ENCODE measurements at places on chromosomes 3 and 15.

- no peak for DNase-seq
Measured at GRCh38 chr3:60101621-60102020, 1051.8 kb upstream of the CFAP20DC start.

DNA sequence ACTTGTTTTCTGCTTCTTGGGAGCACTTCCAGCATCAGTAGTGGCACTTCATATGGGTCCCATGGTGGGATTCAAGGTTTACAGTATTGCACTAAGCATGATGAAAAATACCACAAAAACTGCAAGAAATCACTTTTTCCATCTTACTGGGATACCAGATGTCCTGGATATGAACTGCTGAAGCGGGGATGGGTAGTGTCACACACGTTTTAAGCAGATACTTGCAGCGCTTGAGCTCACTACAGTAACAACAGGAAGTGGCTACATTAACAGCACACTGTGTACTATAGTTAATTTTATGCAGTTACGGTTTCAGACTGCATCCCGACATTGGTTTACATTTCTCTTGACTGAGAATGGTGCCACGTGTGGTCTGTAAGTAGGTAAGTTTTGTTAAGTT lies 3.5 kb upstream of the ISG20 start:
- peak; percentile 76 for DNase-seq

GRCh38 chr15:95170561-95171380 lies 939.4 kb downstream of the MCTP2 start:
- no peak for DNase-seq

DNA sequence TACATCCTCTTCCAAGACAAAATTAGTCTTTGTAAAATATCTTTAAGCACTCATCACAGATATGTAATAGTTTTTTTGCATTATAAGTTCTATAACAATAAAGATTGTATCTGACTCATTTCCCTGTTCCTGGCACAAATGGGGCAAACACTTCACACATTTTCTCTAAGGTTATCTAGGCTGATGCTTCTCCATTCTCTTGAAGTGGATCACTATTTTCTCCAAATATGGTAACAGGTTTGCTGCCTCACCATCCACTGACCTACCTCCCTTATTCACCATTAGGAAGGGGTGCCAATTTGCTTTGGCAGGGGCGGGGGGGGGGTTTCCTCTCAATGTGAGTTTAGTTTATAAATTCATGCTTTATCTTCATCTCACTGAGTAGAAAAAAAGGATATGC lies 767.7 kb upstream of the LMCD1 start:
- no peak for DNase-seq

DNA sequence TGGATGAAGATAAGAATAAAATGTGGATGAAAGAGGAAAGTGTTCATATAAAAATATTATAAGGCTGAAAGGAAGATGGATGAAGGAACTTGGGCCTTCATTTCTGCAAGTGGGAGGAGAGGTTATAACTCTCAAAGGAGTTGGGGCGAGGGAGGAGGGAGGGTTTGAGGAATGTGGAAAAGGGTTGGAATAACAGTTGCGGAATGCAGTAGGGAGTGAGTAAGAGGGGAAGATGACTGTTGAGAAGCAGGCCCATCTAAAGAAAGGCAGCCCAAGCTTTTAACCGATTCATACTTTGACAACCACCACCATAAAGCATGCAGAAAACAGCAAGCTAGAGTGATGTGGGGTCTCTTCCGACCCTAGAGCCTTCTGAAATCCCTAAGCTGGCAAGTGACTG lies 8.3 kb upstream of the TM4SF4 start:
- DNase-seq = no peak

GRCh38 chr3:98596541-98597500 lies 3.4 kb upstream of the CPOX start:
- peak; percentile 65 for DNase-seq

DNA sequence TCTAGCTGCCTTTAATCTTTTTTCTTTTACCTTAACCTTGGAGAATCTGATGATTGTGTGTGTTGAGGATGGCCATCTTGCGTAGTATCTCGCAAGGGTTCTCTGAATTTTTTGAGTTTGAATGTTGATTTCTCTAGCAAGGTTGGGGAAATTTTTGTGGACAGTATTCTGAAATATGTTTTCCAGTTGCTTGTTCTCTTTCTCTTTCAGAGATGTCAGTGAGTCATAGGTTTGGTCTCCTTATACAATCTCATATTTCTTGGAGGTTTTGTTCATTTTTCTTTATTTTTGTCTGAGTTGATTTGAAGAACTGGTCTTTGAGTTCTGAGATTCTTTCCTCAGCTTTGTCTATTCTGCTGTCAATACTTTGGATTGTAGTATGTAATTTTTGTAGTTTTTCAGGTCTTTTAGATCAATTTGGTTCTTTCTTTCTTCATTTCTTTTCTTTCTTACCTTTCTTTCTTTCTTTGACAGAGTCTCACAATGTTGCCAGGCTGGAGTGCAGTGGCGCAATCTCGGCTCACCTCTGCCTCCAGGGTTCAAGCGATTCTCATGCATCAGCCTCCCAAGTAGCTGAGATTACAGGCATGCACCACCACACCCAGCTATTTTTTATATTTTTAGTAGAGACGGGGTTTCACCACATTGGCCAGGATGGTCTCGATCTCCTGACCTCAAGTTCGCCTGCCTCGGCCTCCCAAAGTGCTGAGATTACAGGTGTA lies 366.4 kb upstream of the RASGRP1 start:
- no peak for DNase-seq

- DNase-seq = no peak
Measured at GRCh38 chr3:140432229-140432669, 245.6 kb upstream of the TRIM42 start.

DNA sequence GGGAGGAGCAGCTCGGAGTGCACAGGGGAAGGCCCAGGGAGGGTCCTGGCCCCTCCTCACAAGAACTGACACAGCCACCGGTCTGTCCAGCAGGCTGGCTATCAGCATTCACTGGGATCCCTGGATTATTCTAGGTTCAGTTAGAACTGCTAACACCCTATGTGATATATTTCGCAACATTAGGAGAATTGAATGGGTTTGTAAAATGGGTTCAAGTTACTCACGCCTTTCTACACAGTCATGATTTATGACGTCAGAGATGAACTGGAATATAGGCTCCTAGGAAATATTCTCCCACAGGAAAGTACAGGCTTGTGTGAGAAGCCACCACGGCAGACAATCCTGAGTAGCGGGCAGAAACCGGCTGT lies 969 bp upstream of the BSN start:
- no peak for DNase-seq

GRCh38 chr15:39935241-39935640 lies 1.3 kb downstream of the EIF2AK4 start:
- DNase-seq = no peak

GRCh38 chr3:20240154-20240883 lies 54.3 kb upstream of the SGO1 start:
- no peak for DNase-seq

GRCh38 chr3:2839876-2840275 lies 270.3 kb downstream of the IL5RA start:
- DNase-seq = no peak

- no peak for DNase-seq
Measured at GRCh38 chr15:58224068-58224467, 85.9 kb downstream of the AQP9 start.

- no peak for DNase-seq
Measured at GRCh38 chr3:123421353-123422174, 27.3 kb downstream of the ADCY5 start.

DNA sequence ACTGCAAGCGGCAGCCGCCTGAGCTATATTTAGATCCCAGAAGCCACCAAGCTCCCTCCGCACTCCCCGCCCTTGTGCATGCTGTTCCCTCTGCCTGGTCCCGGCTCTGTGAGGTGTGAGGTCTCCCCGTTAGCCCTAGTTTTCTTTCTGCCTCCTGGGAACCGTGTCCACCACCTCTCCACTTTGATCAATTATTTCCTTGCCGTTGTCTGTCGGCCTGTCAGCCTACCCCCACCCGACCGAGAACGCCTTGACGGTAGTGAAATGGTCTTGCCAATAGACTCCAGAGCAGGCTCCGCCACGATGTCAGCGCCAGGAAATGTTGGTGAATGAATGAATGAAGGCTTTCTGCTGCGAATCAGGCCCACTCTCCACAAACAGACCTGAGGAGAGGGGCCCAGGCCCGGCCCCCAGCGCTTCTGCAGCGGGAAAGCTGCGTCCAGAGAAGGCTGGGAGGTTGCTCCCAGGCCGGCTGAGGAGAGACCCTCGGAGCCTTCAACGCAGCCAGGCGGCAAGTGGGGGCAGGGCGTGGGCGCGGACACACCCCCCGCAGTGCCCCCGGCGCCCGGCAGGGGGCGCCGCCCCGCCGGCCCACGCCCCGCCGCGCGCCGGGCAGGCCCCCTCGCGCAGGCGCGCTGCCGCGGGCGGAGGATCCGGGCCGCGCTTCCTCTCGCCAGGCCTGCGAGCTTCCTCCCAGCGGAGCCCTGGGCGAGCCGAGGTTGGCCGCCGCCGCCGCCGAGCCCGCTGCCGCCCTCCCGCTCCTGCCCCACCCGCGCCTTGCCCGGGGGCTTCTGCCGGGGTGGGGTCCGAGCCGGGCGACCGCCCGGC lies at the start of gene CSK:
TSS of gene CSK (plus strand) at position 650 of the 828 bp plus-strand sequence. CDS start 16,218 bp downstream, outside the sequence.
- peak; percentile 85 for DNase-seq

DNA sequence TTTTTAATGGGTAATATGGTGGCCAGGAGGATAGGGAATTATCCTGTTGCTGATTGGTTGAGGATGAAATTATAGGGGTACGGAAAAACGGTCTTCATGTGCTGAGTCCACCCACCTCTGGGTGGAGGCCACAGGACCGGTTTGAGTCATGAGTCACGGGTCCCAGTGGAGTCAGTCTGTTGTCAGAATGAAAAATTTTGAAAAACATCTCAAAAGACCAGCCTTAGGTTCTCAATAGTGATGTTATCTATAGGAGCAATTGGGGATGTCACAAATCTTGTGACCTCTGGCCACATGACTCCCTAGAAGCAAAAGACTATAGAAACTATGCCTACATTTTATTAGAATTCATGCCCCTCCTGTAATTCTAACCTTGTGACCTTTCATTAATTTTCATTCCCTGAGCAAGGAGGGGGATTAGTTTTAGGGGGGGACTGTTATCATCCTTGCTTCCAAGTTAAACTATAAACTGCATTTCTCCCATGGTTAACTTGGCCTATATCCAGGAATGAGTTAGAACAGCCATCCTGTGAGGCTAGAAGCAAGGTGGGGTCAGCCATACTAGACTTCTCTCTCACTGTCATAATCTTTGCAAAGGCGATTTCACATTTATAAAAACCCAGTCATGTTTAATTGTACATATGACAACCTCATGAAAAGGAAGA lies 101.2 kb downstream of the TCF12 start:
- DNase-seq = no peak

- no peak for DNase-seq
Measured at GRCh38 chr3:58429657-58430056, 4.0 kb downstream of the PDHB start.

- no peak for DNase-seq
Measured at GRCh38 chr3:129277829-129278271, 820 bp upstream of the HMCES start.

- no peak for DNase-seq
Measured at GRCh38 chr3:120773932-120774331, 31.4 kb downstream of the GTF2E1 start.

- no peak for DNase-seq
Measured at GRCh38 chr3:30349507-30349906, 256.9 kb upstream of the TGFBR2 start.

- DNase-seq = no peak
Measured at GRCh38 chr3:188084752-188085583, 69.0 kb upstream of the LPP start.

Data from CD4-positive, alpha-beta T cell treated with Interleukin-12 subunit alpha and Interleukin-12 subunit beta, for 1 hour (primary cell).